ENCODE measurements at places on chromosomes 4 and X. TPM values are rescaled to one million over a fixed set of nuclear protein-coding genes. Genes with fewer than 3 reads are reported as not detected.

DNA sequence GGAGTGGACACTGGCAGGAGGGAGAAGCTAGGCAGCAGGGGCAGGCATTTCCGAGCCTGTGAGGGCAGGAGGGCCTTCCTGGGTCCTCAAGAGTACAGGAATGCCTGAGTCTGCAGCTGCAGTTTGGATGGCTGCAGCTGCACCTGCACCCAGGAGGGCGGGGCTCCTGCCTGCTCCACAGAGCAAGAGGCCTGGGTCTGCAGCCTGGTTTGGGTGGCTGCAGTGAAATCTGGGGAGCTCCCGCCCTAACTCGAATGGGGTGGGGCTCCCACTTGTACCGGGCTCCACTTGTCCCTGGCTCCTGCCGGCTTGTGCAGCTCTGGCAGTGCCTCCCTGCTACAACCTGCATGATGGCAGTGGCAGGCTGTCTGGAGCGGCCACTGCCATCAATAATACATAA is 436.0 kb downstream of the ARHGAP24 start:
- no peak for DNase-seq

DNA sequence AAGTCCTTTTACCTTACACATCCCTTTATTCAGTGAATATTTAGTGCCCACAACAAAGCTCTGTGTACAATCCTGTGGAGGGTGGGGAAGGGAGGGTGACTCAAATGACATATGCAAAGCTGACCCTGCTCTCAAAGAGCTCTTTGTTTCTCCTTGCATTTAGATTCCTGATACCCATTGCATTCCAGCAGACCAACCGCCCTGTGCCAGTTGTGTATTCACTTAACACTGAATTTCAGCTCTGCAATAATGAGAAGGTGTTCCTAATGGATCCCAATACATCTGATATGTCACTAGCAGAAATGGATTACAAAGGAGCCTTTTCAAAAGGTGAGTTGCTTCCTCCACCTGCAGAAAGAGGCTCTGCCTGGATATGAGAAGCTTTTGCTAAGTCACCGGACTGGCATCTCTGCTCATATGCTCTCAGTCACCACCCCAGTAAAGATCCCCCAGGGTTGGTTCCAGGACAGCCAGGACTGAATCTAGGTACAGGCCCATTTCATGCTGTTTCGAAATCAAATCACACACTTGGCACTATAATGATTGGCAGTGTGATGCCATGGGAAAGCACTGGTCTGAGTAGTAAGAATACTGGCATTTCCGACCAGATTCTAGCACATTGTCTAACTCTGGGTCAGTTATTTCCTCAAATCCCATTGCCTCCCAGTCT is 17.1 kb upstream of the ANXA3 start:
- peak; percentile 24 for DNase-seq

The MAGEB4 gene
- total RNA-seq: not detected

The WDR13 gene
- total RNA-seq: 126 TPM

- DNase-seq: no peak
These were observed 280.6 kb downstream of the PPP3CA start for GRCh38 chr4:101066626-101067170.

The PABPC4L gene
- 3.9 TPM for total RNA-seq

GRCh38 chr4:681736-682451 is 7.1 kb downstream of the SLC49A3 start:
- DNase-seq: no peak

The TMEM35A gene
- total RNA-seq: 18.5 TPM

DNA sequence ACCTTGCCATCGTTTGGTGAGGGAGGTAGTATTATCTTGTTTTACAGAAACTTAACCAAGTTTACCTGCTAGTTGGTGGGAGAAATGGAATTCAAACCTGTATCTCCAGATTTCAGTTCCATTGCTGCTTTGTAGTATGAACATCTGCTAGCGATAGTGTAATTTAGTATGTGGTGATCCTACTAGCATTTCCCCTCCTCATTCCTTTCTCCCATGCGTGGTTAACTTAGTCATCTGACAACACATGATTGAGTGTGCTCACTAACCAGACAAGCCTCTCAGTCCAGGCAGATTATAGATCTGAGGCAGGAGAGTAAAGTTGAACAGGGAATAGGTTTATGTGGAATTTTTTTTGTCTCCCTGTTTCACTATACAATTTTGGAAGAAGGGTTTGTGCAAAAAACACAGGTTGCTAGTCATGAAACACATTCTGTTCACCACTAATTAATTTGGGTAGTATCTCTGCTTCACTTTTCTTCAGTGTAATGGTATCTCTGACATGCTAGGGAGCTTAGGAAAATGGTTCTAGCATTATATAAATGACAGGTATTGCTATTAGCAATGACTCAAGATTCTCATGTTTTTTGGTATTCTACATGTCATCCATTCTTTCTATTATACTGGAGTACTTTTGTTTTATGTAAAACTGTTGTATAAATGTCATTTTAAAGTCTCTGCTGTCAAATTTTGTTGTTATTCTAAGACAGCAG is 21.7 kb downstream of the RBPJ start:
- no peak for DNase-seq

GRCh38 chrX:136747003-136747986 is 33.4 kb downstream of the ARHGEF6 start:
- DNase-seq: no peak

The HMGN5 gene
- 6.0 TPM for total RNA-seq

DNA sequence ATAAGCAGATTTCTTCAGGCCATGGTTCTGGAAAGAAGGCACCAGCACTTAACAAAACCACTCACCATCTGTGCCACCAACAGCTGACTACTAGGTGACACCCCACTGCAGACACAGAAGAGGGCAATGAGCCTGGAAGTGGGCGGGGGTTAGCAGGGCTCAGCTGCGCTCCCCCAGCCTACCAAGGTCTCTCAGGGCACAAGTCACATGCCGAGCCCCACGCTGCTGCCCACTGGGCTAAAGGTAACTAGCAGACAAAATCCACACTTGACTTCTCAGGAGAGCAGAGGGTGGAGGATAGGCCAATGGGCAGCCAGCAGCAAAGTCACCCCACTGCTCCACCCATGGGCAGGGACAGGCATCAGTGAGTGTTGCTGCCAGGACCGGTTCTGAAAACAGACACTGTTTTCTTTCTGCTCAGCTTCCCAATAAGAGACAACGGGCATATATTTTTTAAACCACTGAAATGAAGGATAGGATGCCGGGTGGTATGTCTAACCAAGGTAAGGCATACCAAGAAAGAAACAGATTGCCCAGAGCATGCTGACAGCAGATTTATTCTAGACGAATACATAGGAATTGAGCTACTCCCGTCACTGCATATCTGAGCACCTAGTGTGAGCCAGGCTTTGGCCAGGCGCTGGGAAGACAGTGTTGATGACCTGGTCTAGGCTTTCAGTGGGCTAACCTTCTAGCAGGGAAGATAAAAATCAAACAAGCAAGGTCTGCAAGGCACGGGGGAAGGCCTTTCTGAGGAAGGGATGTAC is 20.1 kb downstream of the ACSL1 start:
- peak; percentile 16 for DNase-seq

- DNase-seq: peak; percentile 94
These were observed 8.1 kb downstream of the SH3BP2 start for GRCh38 chr4:2800691-2801596.

DNA sequence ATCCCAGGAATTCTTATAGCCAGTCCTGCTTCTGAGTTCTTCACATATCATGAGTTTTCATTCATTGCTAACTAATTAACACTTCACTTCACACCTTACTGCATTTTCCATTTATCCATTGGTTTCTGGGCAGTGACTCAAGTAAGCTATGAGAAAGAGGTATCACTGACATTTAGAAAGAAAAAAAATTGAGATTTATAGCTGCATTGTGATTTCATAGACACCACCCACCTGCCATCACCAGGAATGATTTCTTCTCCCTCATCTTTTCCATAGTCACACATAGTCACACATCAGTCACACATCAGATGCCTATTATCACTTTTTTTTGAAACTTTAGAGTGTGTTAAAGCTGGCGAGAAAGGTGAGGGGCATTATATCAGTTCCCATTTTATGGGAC is 121.8 kb downstream of the SLC39A8 start:
- no peak for DNase-seq

DNA sequence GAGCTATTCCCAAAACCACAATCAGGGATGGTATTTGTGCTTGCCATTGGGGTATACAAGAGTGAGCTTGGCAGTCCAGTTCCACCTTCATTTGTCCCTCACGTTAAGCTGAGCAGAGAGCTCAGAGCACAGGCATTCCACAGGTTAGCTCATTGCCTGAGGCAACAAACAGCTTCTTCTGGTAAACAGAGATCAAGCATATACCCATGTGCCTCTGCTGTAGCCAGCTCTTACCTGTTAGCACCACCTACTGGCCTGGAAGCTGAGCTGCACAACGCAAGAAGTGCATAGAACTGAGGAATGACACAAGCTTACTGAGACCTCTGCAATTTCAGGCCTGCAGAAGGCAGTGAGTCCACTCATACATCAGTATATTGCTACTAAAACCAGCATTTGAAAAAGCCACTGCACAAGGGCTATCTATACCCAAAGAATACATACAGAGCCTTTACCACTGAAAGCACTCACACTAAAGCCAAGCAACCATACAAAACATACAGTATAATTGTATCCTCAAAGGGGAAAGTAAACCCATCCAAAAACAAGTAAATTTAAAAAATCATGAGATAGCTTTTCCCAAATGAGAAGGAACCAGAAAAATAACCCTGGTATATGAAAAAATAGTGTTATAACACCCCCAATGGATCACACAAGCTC is 258.3 kb upstream of the GABRA2 start:
- no peak for DNase-seq

DNA sequence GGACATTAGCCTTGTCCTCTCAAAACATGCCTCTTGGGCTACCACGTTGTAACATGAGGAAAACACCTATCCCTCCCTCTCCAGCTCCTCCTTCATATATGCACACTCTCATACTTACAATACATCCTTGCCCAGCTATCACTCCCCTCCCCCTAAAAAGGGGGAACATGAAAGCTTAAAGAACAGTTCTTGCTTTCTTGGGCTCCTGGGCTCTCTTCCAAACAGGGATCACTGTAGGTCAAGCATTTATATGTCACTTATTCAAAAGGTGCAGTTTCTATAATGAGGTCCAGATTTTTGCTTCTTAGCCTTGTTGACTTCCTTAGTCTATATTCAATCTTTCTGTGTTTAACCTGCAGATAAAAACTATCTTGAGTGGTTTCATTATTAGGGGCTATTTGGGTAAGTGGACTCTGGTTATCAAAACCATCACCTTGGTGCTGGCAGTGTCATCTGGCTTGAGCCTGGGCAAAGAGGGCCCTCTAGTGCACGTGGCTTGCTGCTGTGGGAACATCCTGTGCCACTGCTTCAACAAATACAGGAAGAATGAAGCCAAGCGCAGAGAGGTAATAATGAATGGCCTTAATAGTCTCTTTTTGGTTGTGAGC is 119.4 kb downstream of the AKAP4 start:
- DNase-seq: no peak

GRCh38 chr4:184375027-184375426 is 99.3 kb downstream of the IRF2 start:
- no peak for DNase-seq
